ENCODE measurements at places on chromosomes 2 and 18. TPM values are rescaled to one million over a fixed set of nuclear protein-coding genes. Genes with fewer than 3 reads are reported as not detected.

The SERPINB2 gene
- 0.73 TPM for total RNA-seq

The AQP4 gene
- total RNA-seq: not detected

The TXNDC2 gene
- total RNA-seq: 0.11 TPM

The LRRC30 gene
- total RNA-seq: not detected

GRCh38 chr2:120318626-120319025 is 27.3 kb upstream of the INHBB start:
- DNase-seq: no peak

DNA sequence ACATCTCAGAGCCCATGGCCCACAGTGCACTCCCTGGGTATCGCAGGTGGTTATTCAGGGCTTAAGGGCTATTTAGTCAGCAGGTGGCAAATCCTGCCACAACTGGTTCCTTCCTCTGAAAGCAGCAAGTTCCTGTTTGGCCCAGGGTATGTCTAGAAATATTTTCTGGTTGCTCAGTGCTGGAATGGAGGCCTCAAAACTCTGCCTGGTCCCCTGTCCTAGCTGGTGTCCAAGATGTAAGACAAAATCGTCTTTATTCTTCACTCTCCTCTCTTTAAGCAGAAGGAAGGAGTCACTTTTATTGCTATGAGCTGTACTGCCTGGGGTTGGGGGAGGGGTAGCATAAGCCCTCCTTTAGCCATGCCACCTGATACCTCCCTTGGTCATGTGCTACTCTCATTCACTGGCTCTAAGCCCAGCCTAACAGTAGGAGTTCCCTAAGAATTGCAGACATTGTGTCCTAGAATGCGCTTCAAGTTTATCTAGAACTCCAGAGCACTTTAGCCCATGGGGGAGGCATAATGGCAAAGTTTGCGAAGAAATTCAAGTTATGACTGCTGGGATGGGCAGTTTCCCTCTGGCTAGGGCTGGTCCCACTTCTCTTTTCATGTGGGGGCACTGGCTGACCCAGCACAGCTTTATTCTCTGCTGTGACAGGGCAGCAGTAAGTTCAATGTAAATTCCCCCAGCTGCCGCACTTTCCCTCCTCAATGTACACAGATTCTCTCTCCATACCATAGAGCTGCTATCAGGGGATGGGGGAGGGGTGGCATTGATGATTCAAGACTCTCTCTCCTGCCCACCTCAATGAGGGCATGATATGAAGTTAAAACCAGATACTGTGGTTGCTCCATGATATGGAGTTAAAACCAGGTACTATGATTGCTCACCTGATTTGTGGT is 27.1 kb upstream of the CWC22 start:
- DNase-seq: peak; percentile 37

DNA sequence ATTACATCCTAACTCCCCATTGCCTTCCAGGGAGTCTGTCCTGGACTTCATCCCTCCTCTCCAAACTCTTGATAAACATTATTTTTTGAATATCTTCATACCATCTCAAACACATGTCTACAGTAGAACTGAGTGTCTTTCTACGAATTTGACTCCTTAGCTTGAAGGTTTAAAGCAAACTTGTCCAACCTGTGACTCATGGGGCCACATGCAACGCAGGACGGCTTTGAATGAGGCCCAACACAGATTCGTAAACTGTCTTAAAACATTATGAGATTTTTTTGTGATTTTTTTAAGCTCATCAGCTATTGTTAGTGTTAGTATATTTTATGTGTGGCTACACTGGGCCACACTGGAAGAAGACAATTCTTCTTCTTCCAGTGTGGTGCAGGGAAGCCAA is 98.1 kb downstream of the PARD3B start:
- no peak for DNase-seq
